ENCODE measurements at places on chromosomes 1 and 21.
A peak's percentile ranks its signal among the peaks of the same experiment; 100 is the strongest.

- no peak for DNase-seq
These were observed 5.1 kb upstream of the S100A10 start for GRCh38 chr1:151998611-151999362.

GRCh38 chr1:59686170-59686569, 128.6 kb upstream of the HOOK1 start:
- DNase-seq = no peak

- DNase-seq = no peak
These were observed 54.5 kb upstream of the FAM78B start for GRCh38 chr1:166221316-166221715.

DNA sequence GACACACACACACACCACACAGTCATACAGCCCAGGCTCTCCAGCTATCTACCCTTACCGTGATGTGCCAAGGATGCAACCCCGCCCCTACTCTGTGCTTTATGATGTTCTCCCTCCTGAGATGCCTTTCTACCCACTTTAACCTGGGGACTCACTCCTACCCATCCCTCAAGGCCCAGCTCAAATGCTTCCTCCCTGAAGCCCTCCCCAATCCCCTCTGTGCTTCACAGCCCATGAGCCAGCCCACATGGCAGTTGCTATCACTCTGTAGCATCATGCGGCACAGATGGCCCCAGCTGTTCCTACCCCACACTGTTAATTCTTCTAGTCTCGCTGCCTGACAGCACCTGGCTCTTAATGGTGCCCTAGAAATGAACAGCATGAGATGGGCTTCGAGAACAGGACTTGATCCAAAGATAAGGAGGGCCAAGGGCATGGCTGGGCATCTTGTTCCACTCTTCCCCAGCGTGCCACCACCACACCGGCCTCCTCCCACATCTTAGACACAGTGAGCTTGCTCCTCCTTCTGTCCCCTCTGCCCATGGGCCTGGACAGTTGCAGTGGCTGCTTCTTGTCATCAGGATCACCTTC, 109.8 kb downstream of the GLIS1 start:
- DNase-seq = no peak

DNA sequence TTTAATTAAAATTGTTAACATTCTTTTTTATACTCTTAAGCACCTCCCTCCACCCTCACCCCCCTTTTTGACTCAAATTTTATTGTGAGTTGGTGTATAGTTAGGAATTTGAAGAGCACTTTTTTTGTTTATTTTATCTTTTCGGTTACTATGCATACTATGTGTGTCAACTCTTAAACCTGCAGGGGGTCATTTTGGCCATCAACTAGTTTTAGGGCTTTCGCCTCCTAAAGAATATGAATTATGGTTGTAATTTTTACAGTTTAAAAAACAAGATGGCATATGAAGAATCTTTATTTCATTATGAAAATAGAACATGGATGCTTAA, 9.7 kb downstream of the BACH1 start:
- no peak for DNase-seq

DNA sequence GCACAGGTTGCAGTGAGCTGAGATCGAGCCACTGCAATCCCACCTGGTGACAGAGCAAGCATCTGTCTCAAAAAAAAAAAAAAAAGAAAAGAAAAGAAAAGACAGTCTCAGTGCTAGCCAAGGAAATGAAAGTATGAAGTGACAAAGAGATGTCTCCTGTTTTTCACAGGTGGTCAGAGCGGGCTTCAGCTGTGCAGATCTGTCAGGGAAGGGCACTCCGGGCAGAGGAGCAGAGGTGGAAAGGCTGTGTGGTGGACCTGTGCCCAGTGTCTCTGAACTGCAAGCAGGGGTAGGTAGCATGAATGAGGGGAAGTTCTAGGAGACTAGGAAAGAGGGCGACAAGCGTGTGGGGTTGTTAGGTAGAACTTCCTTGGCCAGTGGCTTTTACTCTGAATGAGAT, 67.5 kb downstream of the CD247 start:
- DNase-seq = no peak

- DNase-seq = no peak
These were observed 153.6 kb downstream of the PGBD5 start for GRCh38 chr1:230272557-230272956.

DNA sequence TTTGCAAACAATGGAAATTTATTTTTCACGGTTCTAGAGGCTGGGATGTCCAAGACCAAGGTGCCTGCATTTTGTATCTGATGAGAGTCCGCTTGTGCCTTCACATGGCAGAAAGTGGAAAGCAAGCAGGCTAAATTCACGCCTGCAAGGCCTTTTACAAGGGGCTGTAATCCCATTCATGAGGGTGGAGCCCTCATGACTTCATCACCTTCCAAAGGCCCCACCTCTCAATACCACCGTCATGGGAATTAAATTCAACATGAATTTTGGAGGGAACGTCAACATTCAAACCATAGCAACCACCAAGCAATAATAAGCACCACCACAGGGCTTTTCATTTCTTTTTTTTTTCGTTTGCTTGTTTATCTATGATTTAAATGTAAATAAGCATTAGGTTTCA, 115.3 kb downstream of the C1orf21 start:
- no peak for DNase-seq

DNA sequence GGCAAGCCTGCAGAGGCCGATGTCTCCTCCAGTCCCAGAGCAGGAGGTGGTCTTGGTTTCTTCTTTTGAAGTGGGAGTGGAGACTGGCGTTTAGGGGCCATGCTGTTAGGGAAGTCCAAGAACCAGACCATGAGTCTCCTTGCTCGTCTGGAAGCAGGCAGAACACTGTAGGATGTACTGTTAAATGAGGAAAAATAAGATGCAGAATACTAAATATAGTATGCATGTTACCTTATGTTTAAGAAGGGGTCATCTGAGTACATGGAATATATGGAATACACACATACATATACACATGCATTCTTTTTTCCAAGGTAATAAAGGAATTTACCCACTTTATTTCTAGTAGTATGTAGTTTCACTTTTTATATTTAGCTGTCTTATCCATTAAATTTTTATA, at the start of gene SETSIP:
TSS of gene SETSIP (minus strand) at position 101 of the 400 bp plus-strand sequence. CDS start at position 101, 0 bp downstream.
- no peak for DNase-seq

DNA sequence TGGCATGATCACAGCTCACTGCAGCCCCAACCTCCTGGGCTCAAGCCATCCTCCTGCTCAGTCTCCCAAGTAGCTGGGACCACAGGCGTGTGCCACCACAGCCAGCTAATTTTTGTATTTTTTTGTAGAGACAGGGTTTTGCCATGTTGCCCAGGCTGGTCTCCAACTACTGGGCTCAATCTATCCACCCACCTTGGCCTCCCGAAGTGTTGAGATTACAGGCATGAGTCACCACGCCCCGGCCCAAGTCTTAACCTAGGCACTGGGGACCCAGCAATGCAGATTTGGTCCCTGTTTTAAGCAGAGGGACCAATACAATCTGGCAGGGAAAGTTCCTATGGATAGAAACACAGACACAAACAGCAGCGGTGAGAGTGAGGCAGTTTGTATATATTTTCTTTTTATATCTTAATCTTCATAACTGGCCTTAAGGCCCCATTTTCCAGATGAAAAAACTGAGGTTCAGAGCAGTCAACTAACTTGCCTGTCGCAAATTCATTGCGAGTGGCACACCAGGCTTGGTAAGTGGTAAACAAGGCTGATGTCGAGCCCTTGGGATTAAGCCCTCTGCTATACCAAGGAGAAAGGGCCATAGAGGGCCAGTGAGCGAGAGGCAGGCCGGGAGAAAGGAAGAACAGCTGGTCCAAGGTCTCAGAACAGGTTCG, 77.8 kb upstream of the TINAGL1 start:
- no peak for DNase-seq

DNA sequence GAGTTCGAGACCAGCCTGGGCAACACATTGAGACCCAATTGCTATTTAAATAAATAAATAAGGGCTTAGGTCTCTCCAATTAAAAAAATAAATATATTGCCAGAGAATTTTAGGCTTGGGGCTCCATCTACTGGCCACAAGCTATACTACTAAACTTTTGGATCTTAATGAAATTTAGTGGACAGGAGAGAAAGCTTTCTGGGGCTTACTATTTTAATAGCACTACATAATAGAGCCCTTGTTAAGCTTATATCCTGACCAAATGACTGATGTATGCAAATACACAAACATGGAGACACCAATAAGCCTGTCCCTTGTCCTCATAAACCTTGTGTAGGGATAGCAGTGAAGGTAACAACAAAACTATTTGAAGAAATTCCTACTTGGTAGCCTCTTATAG, 18.4 kb downstream of the CCT3 start:
- no peak for DNase-seq

GRCh38 chr1:108878678-108879077, 1.9 kb downstream of the GPSM2 start:
- no peak for DNase-seq

DNA sequence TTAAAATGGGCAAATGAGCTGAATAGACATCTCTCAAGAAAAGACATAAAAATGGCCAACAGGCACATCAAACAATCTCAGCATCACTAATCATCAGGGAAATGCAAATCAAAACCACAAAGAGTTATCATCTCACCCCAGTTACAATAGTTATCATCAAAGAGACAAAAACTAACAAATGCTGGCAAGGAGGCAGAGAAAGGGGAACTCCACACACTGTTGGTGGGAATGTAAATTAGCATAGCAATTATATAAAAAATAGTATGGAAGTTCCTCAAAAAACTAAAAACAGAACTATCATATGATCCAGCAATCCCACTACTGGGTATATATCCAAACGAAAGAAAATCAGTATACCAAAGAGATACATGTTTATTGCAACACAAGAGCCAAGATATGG, 68.7 kb downstream of the DENND1B start:
- no peak for DNase-seq

GRCh38 chr1:42240966-42241755, 76.6 kb upstream of the GUCA2A start:
- DNase-seq = peak; percentile 24

DNA sequence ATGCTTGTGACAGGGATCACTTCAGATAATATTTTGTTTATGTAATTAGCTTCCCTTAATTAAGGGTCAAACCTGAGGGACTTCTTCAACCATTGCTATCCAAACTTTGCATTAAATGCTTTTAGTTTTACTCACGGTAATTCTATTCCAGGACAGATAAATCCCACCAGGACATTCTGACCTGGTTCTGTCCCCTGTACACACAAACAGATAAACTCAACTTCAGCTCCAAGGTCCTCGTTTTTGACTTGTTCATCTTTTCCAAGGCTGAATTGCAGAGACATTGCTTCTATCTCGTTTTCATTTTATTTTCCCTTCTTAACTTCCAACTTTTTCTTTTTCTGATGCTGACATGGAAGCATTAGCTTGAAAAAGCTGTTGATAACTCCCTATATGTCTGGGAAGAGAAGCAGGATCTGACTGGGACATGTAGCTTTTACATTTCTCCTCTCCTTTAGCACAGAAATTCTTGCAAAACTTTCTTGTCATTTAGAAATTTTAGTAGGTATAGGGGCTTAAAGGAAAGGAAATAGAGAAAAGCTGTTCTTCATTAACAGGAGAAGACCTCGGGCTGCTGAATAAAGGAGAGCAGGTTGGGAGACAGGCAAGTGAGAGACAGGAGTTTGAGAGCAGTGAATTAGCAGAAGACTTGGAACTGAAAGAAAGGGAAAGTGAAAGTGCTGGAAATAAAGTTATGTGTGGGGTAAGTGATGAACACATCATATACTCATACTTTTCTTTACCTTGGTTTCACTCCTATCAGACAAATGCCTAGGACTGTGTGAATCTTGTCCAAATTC, 231.7 kb upstream of the B3GALT2 start:
- DNase-seq = no peak

DNA sequence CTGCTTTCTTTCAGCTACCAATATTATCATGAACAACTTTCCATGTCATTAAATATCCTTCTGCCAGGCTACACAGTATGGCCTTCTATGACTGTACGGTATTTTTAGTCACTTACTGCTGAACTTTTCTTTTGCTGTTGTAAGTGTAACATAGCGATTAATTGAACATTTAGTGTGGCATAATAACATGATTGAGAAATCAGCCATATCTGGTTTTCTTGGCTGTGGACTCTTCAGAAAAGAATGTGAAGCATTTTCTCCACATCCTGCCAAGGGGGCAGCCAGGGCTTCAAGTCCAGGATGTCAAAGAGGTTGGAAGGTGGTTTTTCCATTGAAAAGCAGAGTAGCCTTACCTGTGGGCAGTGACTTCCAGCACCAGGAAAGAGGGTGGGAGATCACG, 8.8 kb upstream of the AHCYL1 start:
- peak; percentile 60 for DNase-seq

GRCh38 chr1:208251911-208252835, 8.0 kb upstream of the PLXNA2 start:
- no peak for DNase-seq

GRCh38 chr1:107547363-107548155, 406.7 kb downstream of the NTNG1 start:
- no peak for DNase-seq

GRCh38 chr21:25903607-25904006, 168.8 kb downstream of the GABPA start:
- no peak for DNase-seq

DNA sequence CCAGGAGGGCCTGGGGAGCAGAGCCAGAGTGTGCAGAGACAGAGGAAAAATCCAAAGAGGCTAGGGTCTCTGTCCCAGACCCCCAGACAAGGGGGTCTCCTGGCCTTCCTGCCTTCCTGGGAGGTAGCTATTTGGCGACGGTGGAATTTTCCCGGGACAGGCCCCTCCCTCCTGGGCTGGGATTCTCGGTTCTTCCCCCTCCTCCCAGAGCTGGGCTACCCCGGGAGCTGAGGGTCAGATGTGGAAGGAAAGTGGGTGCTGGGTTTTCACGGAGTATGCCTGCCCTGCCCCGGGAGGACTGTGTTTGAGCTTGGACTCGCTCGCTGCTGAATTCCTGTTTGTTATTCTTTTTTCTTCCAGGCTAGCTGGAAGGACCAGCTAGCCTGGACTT, 759 bp downstream of the AMPD2 start:
- DNase-seq = no peak

- DNase-seq = no peak
These were observed 375.8 kb downstream of the NCAM2 start for GRCh38 chr21:21373969-21374368.

DNA sequence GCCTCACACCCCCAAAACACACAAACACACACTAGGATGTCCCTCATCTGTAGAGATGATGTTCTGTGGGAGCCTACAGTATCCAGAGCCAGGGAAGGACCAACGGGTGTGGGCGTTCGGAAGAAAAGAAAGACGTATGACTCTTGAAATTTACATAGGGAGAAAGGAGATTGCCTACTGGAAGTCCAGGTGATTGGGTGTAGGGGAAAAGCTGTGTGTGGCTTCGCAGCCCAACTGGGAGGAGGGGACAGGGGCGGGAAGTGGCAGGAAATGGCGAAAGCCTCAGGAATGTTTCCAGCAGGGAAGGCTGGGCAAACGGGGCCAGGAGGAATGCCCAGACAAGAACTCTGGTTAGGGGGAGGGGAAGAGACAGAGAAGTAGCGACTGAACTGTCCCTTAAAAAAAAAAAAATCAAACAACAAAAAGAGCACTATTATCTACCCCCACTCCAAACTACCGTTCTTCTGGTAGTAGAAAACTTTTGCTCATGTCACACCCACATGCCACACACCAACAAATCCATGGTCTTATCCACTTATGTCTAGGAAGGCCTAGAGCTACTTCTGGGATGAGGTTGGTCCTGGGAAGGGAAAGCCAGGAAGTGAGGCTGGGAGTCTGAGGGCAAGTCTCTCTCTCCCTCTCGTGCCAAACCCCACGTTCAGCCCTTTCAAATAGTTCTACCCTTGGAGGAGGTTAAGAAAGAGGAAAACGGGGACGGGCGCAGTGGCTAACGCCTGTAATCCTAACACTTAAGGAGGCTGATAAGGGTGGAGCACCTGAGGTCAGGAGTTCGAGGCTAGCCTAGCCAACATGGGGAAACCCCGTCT, 1.8 kb upstream of the CKS1B start:
- peak; percentile 86 for DNase-seq

- no peak for DNase-seq
These were observed 1677.1 kb downstream of the KCNT2 start for GRCh38 chr1:194931166-194931565.

- peak; percentile 47 for DNase-seq
These were observed 30.9 kb upstream of the CACYBP start for GRCh38 chr1:174968750-174969244.

All from skeletal muscle cell (primary cell).